ENCODE measurements at places on chromosomes 2 and 18.

DNA sequence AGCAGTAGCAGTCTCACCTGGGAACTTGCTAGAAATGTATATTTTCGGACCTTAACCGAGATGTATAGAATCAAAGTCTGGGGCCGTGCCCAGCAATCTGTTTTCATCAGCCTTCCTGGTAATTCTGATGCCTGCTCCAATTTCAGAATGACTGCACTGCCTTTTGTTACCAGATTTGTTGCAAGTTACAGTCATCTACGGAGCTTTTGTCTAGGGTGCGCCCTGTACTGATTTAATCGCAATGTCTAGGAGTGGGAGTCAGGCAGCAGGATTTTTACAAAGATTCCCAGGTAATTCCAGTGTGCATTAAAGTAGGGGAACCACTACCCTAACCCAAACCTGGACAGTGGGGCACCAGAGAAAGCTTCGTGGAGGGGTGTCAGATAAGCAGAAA is 178.0 kb downstream of the HAUS1 start:
- no peak for DNase-seq

- DNase-seq = peak; percentile 12
These were observed 13.7 kb downstream of the CNGA3 start for GRCh38 chr2:98359986-98360385.

- peak; percentile 77 for DNase-seq
These were observed 17.4 kb downstream of the CIDEA start for GRCh38 chr18:12271376-12272235.

GRCh38 chr2:233456111-233456510 is 101.8 kb downstream of the DGKD start:
- DNase-seq = no peak

GRCh38 chr18:49490246-49490762 is 3.3 kb upstream of the C18orf32 start:
- no peak for DNase-seq

- no peak for DNase-seq
These were observed 16.5 kb downstream of the CPLX4 start for GRCh38 chr18:59301929-59302328.

GRCh38 chr2:203400805-203401585 is 72.8 kb downstream of the ABI2 start:
- DNase-seq = peak; percentile 53
